Naive B cell (primary cell): ENCODE measurements at places on chromosomes 4 and X. TPM values are rescaled to one million over a fixed set of nuclear protein-coding genes. Genes with fewer than 3 reads are reported as not detected.

DNA sequence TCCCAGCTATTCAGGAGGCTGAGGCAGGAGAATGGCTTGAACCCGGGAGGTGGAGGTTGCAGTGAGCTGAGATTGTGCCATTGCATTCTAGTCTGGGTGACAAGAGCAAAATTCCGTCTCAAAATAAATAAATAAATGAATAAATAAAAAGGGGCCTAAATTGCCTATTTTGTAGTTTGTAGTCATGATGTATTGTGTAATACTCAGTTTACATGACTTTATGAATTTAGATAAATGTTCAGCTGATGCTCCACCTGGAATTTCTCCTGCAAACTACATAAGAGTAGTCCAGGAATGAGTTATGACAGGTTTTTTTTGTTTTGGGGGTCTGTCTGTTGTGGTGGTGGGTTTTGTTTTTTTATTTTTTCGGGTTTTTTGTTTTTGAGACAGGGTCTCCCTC, 31.1 kb downstream of the RBMX start:
- no peaks in the 10 kb centered on the region for H3K4me1 ChIP-seq
- peaks cover 8% of the 10 kb centered on the region for H3K36me3 ChIP-seq
- H3K4me3 ChIP-seq = no peak overlapping the region
- no peak overlapping the region for H3K27ac ChIP-seq
- DNase-seq = no peak

- DNase-seq = peak; percentile 56
- peaks cover 4% of the 10 kb centered on the region for H3K27me3 ChIP-seq
- no peak overlapping the region for H3K4me3 ChIP-seq
Measured at GRCh38 chr4:138114434-138114833, 127.7 kb downstream of the SLC7A11 start.

- H3K4me1 ChIP-seq = no peaks in the 10 kb centered on the region
- no peak overlapping the region for H3K4me3 ChIP-seq
Measured at GRCh38 chr4:123706973-123707372, 310.4 kb downstream of the SPRY1 start.

GRCh38 chrX:149272690-149273463, 232.2 kb downstream of the IDS start:
- no peaks in the 10 kb centered on the region for H3K4me1 ChIP-seq
- no peaks in the 10 kb centered on the region for H3K27me3 ChIP-seq
- no peak overlapping the region for H3K4me3 ChIP-seq
- DNase-seq = no peak
- H3K27ac ChIP-seq = no peak overlapping the region

GRCh38 chr4:28772066-28772465, 1911.4 kb downstream of the STIM2 start:
- no peak overlapping the region for H3K4me3 ChIP-seq
- DNase-seq = no peak
- H3K36me3 ChIP-seq = no peaks in the 10 kb centered on the region
- H3K4me1 ChIP-seq = no peaks in the 10 kb centered on the region

- no peak for DNase-seq
- H3K27ac ChIP-seq = no peak overlapping the region
- H3K4me1 ChIP-seq = no peaks in the 10 kb centered on the region
Measured at GRCh38 chr4:179536694-179537093, 2094.5 kb upstream of the AGA start.

- H3K27ac ChIP-seq = no peak overlapping the region
- H3K27me3 ChIP-seq = peaks cover 6% of the 10 kb centered on the region
- no peaks in the 10 kb centered on the region for H3K4me1 ChIP-seq
- no peak overlapping the region for H3K4me3 ChIP-seq
- DNase-seq = no peak
Measured at GRCh38 chr4:140870427-140870826, 114.2 kb upstream of the TBC1D9 start.

- no peaks in the 10 kb centered on the region for H3K4me1 ChIP-seq
- no peaks in the 10 kb centered on the region for H3K36me3 ChIP-seq
- H3K27ac ChIP-seq = no peak overlapping the region
- no peak for DNase-seq
Measured at GRCh38 chr4:2060611-2061185, 1.6 kb downstream of the NAT8L start.

DNA sequence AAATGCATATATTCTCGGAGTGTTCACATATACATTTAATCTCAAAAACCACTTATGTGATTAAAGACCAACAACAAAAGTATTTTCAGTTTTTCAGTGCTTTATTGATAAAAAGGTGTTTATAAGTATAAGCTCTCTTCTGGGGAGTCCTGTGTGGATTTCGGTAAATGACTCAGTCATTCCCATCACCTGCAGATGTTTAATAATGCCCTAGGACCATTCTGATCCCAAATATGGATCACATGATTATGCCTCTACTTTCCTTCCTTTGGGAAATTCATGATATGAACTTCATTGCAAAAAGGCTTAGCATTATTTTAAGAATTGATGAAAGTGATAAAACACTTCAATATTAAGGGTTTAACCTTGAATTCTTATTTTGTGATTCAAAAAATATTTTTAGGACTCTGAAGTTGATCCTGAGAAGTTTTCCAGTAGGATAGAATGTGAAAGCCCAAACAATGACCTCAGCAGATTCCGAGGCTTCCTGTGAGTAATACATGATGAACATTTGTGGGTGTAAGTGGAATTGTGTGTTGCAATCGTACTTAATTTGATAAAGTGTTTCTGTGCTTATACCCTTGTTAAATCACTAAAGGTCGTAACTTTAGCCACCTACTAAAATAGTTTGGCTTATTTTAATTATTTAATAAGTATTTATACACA, 40.2 kb downstream of the ATP10D start:
- no peak overlapping the region for H3K4me3 ChIP-seq
- H3K27ac ChIP-seq = no peak overlapping the region
- no peak for DNase-seq
- H3K4me1 ChIP-seq = peaks cover 40% of the 10 kb centered on the region
- no peaks in the 10 kb centered on the region for H3K27me3 ChIP-seq

DNA sequence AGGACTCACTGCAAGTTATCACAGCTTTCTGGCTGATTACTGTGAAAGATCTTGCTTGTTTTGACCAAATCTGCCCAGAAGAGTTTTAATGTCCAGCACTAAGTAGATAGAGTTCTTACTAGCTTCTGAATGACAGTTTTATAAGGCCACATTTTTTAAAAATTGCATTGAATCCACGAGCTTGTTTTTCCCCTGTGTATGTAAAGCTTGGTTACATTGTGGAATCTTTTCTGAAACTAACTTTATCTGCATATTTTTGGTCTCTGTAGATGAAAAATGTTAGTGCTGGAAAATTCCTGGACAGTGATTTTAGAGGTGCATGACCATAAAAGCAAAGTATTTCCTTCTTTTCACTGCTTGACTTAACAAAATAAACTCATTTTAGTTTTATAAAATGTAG, 650.3 kb upstream of the FAM241A start:
- H3K4me1 ChIP-seq = no peaks in the 10 kb centered on the region
- no peaks in the 10 kb centered on the region for H3K36me3 ChIP-seq
- no peak for DNase-seq

- no peak overlapping the region for H3K4me3 ChIP-seq
- no peaks in the 10 kb centered on the region for H3K27me3 ChIP-seq
- no peaks in the 10 kb centered on the region for H3K4me1 ChIP-seq
- no peaks in the 10 kb centered on the region for H3K36me3 ChIP-seq
Measured at GRCh38 chr4:95869961-95870500, 30.1 kb downstream of the PDHA2 start.

- peaks cover 15% of the 10 kb centered on the region for H3K27me3 ChIP-seq
- H3K4me1 ChIP-seq = no peaks in the 10 kb centered on the region
- no peak overlapping the region for H3K4me3 ChIP-seq
- no peak for DNase-seq
Measured at GRCh38 chr4:127606823-127607222, 25.9 kb upstream of the INTU start.

GRCh38 chr4:2767705-2768074, 11.6 kb upstream of the TNIP2 start:
- peaks cover 18% of the 10 kb centered on the region for H3K4me1 ChIP-seq
- no peaks in the 10 kb centered on the region for H3K36me3 ChIP-seq
- no peak overlapping the region for H3K4me3 ChIP-seq
- no peak overlapping the region for H3K27ac ChIP-seq

GRCh38 chrX:16082470-16083085, 40.8 kb upstream of the GRPR start:
- H3K27me3 ChIP-seq = no peaks in the 10 kb centered on the region
- H3K4me1 ChIP-seq = no peaks in the 10 kb centered on the region
- H3K4me3 ChIP-seq = no peak overlapping the region
- no peaks in the 10 kb centered on the region for H3K36me3 ChIP-seq
- no peak overlapping the region for H3K27ac ChIP-seq

DNA sequence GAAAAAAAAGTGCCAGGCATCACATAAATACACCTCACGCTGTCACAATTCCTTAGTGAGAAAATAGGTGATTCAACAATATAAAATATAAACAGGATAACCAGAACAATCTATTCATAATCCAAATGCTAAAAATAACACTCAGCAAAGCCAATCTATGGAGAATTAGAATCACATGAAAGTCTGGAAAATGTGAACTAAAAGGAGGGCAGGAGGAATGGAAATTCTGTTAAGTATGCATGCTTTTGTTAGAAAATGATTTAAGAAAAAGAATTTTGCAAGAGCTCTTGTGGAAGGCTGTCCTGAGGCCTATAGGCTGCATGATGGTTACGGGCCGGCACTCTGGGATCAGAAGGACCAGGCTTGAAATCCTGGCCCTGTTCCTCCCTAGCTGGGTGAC, 70.6 kb upstream of the PROM1 start:
- DNase-seq = no peak
- no peak overlapping the region for H3K27ac ChIP-seq
- H3K27me3 ChIP-seq = no peaks in the 10 kb centered on the region
- H3K4me3 ChIP-seq = no peak overlapping the region
- H3K36me3 ChIP-seq = no peaks in the 10 kb centered on the region
- no peaks in the 10 kb centered on the region for H3K4me1 ChIP-seq

DNA sequence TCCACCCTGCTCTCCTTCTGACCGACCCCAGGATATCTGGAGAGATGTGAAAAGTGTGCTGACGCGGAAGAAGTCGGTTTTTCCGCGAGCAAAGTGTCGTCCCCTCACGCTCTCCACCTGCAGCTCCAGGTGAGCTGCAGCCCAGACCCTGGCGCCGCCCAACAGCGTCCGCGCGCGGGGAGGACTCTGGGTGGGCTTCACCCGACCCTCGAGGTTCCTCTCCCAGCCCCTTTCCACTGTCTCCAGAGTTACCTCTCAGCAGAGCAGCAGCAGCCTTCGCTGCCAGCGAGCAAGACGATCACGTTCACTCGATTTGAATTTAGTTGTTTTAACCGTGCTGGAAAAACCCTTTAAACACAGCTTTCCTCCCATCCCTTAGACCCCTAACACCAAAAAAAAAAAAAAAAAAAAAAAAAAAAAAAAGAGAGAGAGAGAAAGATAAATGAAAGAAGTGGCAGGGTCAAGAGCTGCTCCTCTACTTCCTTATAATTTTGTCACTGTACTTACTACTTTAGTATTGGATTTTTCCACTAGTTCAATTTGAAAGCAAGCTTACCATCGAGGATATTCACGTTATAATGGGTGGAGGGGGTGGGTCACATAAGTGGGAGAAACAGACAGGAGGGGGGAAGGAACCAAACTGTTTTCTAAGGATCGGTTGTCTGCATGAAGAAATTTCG, 758 bp upstream of the NR3C2 start:
- peak overlapping the region; percentile 98 for H3K4me3 ChIP-seq
- H3K36me3 ChIP-seq = no peaks in the 10 kb centered on the region
- H3K4me1 ChIP-seq = peaks cover 19% of the 10 kb centered on the region
- H3K27me3 ChIP-seq = no peaks in the 10 kb centered on the region
- peak overlapping the region; percentile 96 for H3K27ac ChIP-seq

DNA sequence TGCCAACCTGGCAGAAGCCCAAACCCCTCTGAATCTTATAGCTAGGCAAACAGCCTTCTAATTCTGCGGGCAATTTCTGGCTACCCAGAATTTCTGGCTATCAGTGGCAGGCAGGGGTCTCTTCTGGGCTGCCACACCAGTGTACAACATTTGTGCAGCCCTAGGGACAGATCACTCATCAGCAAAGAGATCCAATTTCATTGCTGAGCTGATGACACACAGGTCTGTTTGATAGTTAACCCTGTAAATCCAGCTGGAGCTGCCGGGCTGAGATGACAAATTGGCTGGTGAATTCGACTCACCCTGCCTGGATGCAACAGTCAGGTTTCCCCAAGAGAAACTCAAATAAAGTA, 2.4 kb downstream of the MID1 start:
- no peak overlapping the region for H3K4me3 ChIP-seq
- H3K36me3 ChIP-seq = no peaks in the 10 kb centered on the region
- peaks cover 40% of the 10 kb centered on the region for H3K27me3 ChIP-seq
- DNase-seq = no peak

Gene PPARGC1A
- polyA plus RNA-seq = not detected

Gene CLGN
- polyA plus RNA-seq = not detected

Gene VCX3B
- not detected for polyA plus RNA-seq

Gene FGF13
- polyA plus RNA-seq = not detected

Gene SCML1
- 2.7 TPM for polyA plus RNA-seq
